ENCODE measurements at places on chromosomes 5 and 9.
A peak's percentile ranks its signal among the peaks of the same experiment; 100 is the strongest.

- no peak for DNase-seq
Observed at GRCh38 chr5:68592351-68592750, 376.8 kb downstream of the PIK3R1 start.

- DNase-seq, result peak; percentile 3
Observed at GRCh38 chr5:87081511-87082372, 185.9 kb upstream of the RASA1 start.

- no peak for DNase-seq
Observed at GRCh38 chr5:108303086-108303485, 78.8 kb downstream of the FBXL17 start.

- no peak for DNase-seq
Observed at GRCh38 chr9:72979405-72980100, 26.7 kb upstream of the ALDH1A1 start.

GRCh38 chr5:168198359-168198758 lies 93.1 kb upstream of the WWC1 start:
- no peak for DNase-seq

- no peak for DNase-seq
Observed at GRCh38 chr9:4615251-4615650, 46.8 kb upstream of the PLPP6 start.

GRCh38 chr9:126939821-126940221 lies 25.2 kb downstream of the RALGPS1 start:
- DNase-seq, result no peak

DNA sequence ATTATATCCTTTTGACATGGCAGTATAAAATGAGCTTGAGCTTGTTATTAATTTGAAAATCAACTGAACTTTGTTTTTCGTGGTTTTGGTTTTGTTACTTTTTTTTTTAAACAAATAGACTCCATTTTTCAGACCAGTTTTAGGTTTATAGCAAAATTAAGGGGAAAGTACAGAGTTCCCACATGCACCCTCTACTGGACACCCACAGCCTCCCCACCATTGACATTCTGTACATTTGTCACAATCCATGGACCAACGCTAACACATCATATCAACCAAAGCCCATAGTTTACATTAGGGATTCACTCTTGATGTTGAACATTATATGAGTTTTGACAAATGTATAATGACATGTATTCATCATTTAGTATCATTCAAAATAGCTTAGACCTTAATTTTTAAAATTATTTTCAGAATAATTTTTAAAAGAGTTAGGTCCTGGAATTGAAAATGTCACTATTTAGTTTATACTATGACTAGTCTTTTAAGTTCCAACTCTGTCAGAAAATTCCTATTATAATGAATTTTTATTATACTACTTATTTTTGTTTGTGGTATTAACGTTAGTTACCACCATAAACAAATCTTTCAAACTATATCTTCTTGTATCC lies 35.3 kb upstream of the JMY start:
- no peak for DNase-seq

DNA sequence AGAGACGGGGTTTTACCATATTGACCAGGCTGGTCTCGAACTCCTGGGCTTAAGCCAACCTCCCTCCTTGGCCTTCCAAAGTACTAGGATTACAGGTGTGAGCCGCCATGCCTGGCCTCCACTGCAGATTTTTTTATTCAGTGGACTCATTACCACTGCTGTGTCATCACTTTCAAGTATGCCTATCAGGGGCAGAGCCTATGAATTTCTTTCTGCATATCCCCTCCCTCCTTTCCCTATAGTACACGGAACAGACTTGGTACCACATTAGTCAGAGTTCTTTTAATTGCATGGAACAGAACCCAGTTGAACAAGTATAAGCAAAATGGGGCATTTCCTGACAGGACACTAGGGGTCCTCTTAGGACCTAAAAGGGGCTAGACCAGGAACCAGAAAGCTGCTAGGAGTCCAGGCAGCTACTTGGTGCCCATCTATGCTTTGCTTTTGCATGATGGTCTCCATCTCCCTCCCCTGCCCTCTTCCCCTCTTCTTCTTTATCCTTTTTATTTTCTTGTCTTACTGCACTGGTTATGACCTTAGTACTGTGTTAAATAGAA lies 5.8 kb downstream of the BSPRY start:
- no peak for DNase-seq

DNA sequence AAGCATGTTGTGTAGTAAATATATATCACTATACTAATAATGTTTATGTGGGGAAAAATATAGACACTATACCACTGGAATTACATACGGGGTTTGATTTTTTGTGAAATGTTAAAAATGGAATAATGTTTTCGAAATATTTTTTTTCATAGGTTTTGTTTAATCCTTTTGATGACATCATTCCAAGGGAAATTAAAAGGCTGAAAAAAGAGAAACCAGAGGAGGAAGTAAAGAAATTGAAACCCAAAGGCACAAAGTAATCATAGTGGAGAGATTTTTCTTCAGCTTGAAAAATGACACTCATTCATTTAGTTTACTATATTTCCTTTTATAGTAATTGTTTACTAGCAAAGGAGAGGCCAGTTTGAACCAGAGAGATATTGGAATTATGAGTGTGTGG lies 17.6 kb downstream of the CWC27 start:
- DNase-seq, result no peak

DNA sequence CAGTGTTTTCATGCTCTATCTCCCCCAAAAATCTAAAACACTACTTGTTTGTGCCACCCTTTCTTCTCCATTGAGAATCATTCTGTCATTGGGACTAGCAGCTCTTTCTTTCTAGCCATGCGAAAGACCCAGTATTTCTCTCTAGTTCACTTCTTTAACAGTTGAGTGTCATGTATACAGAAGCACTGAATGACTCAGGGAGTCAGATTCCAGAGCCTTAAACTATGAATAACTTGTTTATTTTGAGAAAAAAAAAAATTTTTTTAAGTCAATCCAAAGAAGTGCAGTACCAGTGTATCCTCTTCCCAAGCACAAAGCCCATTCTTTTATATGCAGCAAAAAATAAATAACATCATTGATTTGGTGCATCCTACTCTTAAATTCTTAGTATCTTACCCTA lies 415.4 kb upstream of the GRAMD2B start:
- no peak for DNase-seq

DNA sequence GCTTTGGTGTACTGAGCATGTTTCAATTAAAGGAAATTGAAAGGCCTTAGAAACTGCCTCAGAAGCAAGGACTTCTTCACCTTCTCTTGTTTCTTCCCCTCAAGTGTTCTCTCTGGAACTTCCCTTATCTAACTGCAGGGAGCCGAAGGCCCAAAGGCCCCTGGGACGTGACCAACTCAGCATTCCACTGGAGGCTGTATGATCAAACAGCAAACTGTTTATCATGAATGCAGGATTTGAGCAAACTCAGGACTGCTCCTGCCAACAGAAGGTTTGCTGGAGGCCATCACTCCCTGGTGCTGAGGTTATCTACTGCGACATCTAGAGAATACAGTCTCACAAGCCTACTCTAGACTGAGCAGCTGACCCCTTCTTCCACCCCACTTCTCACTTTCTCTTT lies 4.8 kb upstream of the CDH10 start:
- no peak for DNase-seq

DNA sequence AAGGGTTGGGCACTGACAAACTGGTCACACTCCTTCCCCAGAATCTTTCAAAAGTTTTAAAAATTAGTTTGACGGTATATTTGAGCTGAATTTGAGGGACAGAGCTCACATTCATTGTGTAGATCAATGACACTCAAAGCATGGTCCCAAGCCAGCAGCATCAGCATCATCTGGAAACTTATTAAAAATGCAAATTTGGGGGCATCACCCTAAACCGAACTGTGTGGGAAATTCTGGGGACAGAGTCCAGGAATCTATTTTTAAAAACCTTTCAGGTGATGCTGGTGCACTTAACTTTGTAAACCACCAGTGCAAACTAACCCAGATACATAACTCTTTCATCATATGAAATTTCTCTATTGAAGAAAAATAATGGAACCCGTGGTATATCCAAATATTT lies 58.1 kb upstream of the MTAP start:
- no peak for DNase-seq

DNA sequence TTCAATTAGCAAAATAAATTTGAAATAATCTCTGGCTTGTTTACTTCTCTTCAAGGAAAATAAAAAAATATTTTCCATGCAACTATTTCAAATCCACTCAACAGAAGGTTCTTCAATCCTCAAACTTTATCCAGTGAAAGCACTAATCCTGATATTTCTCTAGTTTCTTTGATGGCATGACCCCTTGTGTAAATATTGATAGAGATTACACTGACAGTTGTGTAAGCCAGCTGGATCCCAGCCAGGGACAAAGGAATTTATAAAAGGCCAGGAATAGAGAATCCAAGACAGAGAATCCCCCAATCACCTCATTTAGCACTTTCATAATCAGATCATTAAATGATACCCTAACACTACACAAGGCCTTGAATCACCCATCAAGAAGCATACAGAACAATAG lies 135.2 kb downstream of the GNA14 start:
- no peak for DNase-seq

GRCh38 chr9:92719028-92719647 lies 45.5 kb downstream of the BICD2 start:
- no peak for DNase-seq

DNA sequence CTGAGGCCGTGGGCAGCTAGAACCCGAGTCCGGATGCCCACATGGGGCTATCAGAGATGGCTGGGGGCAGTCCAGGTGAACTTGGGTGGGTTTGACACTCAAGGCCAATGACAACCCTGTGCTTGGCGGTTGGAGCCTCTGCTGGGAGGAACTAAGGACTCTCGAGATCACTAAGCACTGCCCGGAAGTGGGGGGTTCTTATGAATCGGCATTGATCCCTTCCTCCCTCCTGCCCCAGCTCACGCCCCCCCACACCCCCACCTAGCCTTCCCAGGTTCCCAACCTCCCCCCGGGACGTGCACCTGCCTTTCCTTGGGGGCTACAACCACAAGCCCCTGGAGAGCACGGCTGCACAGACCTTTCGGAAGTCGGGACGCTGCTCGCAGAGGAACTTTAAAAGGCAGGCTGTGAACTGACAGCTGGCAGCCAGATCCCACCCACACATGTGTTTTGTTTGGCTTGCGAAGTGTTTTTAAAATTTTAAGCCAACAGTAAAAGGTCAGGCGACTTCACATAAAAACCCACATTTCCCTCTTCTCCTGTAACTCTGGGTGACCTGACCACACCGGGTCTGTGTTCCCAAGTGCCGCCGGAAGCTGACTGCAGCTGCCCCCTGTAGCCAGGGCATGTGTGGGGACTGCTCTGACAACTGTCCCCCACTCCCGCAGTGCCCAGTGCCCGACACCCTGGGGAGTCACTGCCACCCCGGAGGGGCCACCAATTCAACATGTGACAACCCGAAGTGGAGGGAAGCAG lies 5.1 kb upstream of the RALGDS start:
- DNase-seq, result no peak

- no peak for DNase-seq
Observed at GRCh38 chr5:118353970-118354369, 634.4 kb downstream of the DTWD2 start.

GRCh38 chr5:111337133-111337532 lies 112.9 kb downstream of the CAMK4 start:
- DNase-seq, result no peak

GRCh38 chr5:149195337-149195887 lies 54.1 kb downstream of the ABLIM3 start:
- DNase-seq, result no peak

GRCh38 chr5:98791001-98791519 lies 17.6 kb downstream of the RGMB start:
- no peak for DNase-seq

- no peak for DNase-seq
Observed at GRCh38 chr5:113172231-113172826, 195.7 kb downstream of the DCP2 start.

DNA sequence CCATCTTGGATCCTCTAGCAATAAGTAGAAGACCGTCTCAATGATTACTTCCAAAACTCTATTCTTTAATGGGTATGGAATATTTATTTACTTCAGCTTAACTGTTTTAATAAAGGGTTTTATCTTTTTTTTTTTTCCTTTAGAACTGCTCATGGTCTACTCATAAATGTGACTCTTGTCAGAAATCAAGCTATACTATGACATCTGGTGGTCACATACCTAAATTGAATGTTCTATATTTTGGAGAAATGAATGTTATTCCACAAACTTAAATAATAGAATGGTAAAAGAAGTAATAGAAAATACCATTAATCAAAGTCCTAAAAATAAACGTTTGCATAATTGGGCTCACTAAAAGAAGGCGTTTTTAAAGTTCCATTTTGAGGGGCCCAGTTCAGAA lies 131.2 kb upstream of the PLCXD3 start:
- no peak for DNase-seq

- no peak for DNase-seq
Observed at GRCh38 chr5:78629624-78630023, 18.9 kb downstream of the LHFPL2 start.

- DNase-seq, result no peak
Observed at GRCh38 chr5:128402506-128402905, 135.5 kb downstream of the FBN2 start.

- DNase-seq, result no peak
Observed at GRCh38 chr9:116262448-116262847, 108.9 kb downstream of the PAPPA start.

DNA sequence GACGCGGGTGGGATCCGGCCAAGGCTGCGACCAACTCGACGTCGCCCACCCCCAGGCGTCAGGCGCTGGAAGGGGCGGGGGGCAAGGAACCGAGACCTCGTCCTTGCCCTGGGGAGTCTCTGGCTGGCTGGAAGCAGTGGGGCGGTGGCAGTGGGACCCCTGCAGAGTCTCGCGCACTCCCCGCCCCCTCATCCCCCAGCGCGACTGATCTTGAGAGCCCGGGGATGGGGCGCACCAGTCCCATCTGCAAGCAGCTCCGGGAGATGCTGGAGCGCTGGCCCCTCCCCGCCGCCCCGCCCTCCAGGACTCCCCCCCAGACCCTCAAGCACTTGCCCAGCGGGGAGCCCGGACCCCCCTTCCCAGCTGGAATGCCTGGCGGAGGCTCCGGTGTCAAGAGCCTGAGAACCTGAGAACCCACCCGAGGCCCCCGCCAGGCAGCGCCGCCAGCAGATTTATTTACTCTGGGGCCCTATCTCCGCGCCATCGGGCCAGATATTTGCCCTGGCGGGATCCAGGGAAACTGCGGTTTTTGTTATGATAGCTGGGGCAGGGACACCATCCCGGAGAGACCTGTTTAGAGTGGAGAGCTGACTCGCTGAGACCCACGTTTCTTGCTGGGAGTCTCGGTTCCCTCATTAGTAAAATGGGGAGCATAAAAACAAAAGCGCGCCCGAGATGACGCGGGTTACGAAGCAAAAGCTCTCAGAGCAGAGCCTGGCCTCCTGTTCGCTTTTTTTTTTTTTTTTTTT lies 1.2 kb downstream of the PRRT1B start:
- DNase-seq, result no peak

GRCh38 chr9:79145442-79145841 lies 426.3 kb upstream of the TLE4 start:
- DNase-seq, result no peak
